ENCODE measurements at places on chromosomes 3 and 15.

DNA sequence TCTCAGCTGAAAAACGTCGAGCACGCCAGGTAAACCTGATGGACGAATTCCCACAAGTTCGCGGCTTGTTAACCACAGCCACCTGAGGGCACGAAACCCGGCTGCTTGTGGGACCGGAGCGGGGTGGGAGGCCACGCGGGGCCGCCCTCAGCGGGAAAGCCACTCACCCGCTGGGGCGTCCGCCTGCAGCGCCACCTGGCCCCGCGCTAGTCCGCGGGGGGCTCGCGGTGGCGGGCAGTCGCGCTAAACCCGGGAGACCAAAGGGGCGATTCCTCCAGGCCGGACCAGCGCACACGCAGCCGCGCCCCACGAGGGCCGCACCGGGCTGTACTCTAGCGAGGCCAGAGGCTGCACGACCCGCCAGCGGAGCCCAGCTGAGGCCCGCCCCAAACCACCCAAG is 15.7 kb upstream of the CFAP161 start:
- DNase-seq, result no peak

GRCh38 chr15:38486936-38487335 is 33.0 kb downstream of the FAM98B start:
- no peak for DNase-seq

DNA sequence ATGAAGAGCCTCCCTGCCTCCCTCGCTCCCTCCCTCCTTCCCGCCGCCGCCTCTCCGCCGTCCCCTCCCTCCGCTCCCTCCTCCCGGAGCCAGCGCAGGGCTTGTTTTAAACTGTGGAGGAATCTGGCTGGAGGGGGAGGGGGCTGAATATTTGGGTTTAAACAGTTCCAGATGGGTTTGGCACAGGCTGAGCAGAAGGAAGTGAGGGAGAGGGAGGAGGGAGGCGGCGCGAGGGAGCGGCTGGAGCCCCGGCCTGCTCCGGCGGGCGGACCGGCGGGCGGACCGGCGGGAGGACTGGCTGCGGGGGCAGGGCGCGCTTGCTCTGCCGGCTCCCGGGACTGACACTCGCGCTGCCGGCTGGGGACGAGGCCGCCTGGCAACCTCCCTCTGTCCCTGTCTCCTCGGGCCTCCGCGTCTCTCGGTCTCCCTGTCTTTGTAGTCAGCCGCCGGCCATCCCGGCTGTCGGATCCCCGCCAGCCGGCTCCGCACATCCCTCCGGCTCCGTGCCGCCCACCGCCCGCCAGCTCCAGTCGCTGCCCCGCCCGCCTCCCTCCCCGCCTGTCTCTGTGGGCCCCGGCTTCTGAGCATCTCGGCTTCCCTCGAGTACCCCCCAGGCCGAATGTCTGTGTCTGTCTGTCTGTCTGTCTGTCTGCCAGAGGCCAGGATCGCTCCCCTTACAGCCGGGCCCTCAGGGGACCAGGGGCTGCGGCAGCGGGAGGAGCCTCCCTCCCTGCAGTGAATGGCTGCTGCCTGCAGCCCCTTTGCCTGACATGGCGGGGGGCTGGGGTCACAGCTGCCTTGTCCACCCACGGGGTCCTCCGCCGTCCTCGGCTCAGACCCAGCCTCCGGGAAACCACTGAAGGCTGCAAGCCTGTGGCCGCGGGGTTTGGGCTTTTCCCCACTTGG is 7.6 kb downstream of the EPHB3 start:
- DNase-seq, result no peak

DNA sequence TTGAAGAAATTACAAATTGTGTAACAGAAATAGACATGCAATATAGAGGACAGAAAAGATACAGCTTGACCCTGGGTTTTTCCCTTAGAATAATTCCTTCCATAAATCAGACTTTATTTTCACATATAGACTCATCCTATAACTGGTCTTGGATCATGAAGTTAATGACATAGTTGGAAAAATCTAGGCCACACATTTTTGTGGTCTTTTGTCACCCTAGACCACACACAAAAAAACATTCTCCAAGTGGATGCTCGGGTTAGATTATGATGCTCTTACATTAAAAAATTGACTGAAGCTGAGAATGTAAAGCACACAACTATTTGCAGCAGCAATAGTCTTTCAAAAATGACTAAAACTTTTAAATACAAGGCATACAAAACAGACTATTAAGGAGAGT is 7.5 kb upstream of the PLA2G4D start:
- no peak for DNase-seq

DNA sequence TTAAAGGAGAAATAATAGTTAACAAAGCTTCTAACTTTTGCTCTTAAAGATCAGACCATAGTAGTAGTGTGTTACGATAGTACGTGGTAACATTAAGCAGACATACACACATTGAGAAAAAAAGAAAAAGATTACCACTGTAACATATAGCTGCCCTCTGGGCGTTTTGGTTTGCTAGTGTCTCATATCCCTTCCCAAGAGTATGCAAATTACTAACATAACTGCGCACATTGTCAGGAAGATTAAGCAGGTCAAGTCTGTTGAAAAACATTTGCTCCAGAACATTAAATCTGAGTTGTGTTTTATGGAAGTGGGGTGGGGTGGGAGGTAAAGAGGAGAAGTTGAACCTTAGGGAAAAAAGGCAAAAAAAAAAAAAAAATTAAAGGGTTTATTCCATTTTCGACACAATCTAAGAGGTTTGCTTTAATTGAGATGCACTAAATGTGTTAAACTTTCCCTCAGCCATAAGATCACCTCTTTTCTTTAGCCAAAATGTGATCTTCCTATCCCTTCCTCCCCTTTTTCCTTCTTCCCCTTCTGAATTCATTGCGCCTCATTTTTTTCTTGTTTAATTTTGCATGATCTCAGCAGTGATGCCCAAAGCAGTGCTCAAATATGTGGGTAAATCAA is 1.5 kb upstream of the LRIG1 start:
- no peak for DNase-seq

DNA sequence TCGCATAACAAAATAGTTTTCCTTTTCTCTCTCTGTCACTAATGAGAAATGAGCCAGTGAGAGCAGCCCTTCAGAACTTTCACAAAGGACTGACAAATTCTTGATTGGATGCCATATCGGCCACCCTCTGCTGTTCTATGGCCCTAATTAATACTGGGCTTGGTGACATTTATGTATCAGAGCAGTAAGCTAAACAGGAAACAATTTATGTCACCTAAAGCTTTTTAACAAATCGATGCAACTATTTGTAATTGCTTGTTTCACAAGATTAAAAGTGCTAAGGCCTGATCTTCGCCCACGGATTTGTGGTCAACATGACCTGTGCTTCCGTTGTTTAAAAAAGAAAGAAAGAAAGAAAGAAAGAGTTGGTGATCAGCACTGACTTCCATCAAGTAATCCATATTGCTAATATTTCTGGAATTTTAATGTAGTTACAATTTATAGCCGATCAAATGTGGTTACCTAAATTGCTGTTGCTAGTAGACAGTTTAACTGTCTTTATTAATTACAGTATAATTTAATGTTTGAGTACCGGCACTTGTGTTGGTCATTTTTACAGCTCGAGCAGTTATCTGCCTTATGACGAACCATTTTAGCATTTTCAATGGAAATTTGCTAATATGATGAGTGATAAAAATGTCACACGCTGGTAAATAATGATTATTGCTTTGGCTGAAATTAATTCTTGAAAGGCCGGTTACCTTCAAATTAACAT is 631.3 kb downstream of the FOXP1 start:
- no peak for DNase-seq

GRCh38 chr3:14093831-14094230 is 30.8 kb downstream of the CHCHD4 start:
- no peak for DNase-seq

DNA sequence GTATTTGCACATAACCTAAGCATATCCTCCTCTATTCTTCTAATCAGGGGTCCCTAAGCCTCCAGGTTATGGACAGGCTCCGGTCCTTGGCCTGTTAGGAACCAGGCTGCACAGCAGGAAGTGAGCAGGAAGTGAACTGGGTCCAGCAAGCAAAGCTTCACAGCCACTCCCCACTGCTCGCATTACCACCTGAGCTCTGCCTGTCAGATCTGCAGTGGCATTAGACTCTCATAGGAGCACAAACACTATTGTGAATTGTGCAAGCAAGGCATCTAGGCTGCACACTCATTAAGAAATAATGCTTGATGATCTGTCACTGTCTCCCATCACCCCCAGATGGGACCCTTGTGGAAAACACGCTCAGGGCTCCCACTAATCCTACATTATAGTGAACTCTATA is 9.8 kb downstream of the MSL2 start:
- DNase-seq, result no peak

GRCh38 chr3:110750201-110750600 is 321.4 kb upstream of the NECTIN3 start:
- DNase-seq, result no peak

GRCh38 chr15:58241872-58242271 is 103.7 kb downstream of the AQP9 start:
- no peak for DNase-seq

All from stimulated activated CD8-positive, alpha-beta memory T cell treated with anti-CD3 and anti-CD28 coated beads, Interleukin-2, amount 100 ng/mL, for 48 hours (primary cell).